Tibial nerve (tissue), 4 donors: ENCODE measurements at places on chromosomes 2 and 18.

- no peaks in the 10 kb centered on the region for H3K36me3 ChIP-seq
- H3K4me1 ChIP-seq = no peaks in the 10 kb centered on the region
- H3K27ac ChIP-seq = no peak overlapping the region
- H3K27me3 ChIP-seq = no peaks in the 10 kb centered on the region
- H3K4me3 ChIP-seq = no peak overlapping the region
- DNase-seq = no peak
These were observed 54.1 kb upstream of the AQP4 start for GRCh38 chr18:26919627-26920026.

- no peaks in the 10 kb centered on the region for H3K36me3 ChIP-seq
- H3K27ac ChIP-seq = no peak overlapping the region
- H3K27me3 ChIP-seq = no peaks in the 10 kb centered on the region
- no peak for DNase-seq
These were observed 80.4 kb downstream of the LPIN2 start for GRCh38 chr18:2932247-2933181.

GRCh38 chr18:26059357-26059756 is 31.1 kb downstream of the SS18 start:
- H3K4me1 ChIP-seq = peaks cover 14% of the 10 kb centered on the region
- no peak overlapping the region for H3K27ac ChIP-seq
- no peak for DNase-seq
- H3K27me3 ChIP-seq = no peaks in the 10 kb centered on the region

DNA sequence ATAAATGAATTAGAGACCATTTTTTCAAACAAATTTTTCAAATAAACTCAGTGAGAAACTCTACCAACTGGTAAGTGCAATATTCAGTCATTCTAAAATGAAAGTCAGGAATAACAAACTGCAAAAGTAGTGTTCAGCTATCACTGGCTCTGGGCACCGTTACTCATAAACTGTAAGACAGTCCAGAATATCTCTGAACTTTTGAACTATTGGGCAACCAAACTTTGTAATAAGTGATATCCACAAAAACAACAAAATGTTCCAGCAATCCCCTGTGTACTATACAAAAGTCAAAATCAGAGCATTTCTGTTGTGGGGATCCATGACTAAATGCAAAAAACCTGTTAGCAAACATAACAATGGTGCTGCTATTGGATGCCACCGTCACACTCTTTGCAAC is 56.3 kb downstream of the SLC25A12 start:
- H3K4me3 ChIP-seq = no peak overlapping the region
- no peak for DNase-seq
- peaks cover 58% of the 10 kb centered on the region for H3K36me3 ChIP-seq
- no peaks in the 10 kb centered on the region for H3K27me3 ChIP-seq
- no peaks in the 10 kb centered on the region for H3K4me1 ChIP-seq

- H3K36me3 ChIP-seq = peaks cover 24% of the 10 kb centered on the region
- H3K27me3 ChIP-seq = no peaks in the 10 kb centered on the region
- H3K4me1 ChIP-seq = peaks cover 7% of the 10 kb centered on the region
- no peak overlapping the region for H3K4me3 ChIP-seq
- no peak overlapping the region for H3K27ac ChIP-seq
These were observed 89.1 kb downstream of the ANTXR1 start for GRCh38 chr2:69102041-69102593.

GRCh38 chr2:18356676-18357075 is 203.8 kb downstream of the RDH14 start:
- no peak overlapping the region for H3K4me3 ChIP-seq
- DNase-seq = no peak
- H3K27me3 ChIP-seq = no peaks in the 10 kb centered on the region
- H3K27ac ChIP-seq = no peak overlapping the region
- H3K4me1 ChIP-seq = no peaks in the 10 kb centered on the region

DNA sequence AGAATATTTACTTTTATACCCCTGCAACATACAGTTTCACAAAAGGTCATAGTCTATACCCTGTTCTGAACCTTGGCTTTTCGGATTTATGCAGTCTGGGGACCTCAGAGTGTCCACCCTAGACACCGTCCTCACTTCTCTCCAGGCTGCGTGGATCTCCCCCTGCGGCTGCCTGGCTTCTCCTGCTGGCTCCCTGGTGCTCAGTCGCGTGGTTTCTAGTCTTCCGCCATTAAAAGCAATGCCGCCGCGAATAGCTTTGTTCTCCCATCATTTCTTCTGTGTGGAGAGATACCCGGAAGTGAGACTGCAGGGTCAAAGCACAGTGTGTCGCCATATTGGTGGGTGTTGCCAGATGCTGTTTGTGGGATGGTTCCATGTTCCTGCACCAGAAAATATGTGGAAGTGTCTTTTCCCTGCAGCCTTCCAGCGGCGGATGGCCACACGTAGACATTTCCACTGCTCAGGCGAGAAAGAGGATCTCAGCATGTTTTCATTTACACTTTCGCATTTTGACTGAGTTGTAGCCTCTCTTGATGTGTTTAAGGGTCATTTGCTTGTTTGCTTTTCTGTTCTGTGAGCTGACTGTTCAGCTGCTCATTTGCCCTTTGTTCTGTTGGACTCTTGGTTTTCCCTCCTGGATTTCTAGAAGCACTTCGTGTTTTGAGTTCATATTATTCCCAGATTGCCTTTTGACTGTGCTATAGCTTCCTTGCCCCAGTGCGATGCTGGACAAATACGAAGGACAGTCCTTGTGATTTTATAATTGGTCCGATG is 22.9 kb upstream of the ASB1 start:
- no peaks in the 10 kb centered on the region for H3K27me3 ChIP-seq
- H3K4me1 ChIP-seq = no peaks in the 10 kb centered on the region
- peaks cover 24% of the 10 kb centered on the region for H3K36me3 ChIP-seq
- DNase-seq = no peak

GRCh38 chr2:127437781-127438726 is 19.8 kb downstream of the PROC start:
- H3K4me1 ChIP-seq = no peaks in the 10 kb centered on the region
- no peak overlapping the region for H3K27ac ChIP-seq
- H3K36me3 ChIP-seq = no peaks in the 10 kb centered on the region

DNA sequence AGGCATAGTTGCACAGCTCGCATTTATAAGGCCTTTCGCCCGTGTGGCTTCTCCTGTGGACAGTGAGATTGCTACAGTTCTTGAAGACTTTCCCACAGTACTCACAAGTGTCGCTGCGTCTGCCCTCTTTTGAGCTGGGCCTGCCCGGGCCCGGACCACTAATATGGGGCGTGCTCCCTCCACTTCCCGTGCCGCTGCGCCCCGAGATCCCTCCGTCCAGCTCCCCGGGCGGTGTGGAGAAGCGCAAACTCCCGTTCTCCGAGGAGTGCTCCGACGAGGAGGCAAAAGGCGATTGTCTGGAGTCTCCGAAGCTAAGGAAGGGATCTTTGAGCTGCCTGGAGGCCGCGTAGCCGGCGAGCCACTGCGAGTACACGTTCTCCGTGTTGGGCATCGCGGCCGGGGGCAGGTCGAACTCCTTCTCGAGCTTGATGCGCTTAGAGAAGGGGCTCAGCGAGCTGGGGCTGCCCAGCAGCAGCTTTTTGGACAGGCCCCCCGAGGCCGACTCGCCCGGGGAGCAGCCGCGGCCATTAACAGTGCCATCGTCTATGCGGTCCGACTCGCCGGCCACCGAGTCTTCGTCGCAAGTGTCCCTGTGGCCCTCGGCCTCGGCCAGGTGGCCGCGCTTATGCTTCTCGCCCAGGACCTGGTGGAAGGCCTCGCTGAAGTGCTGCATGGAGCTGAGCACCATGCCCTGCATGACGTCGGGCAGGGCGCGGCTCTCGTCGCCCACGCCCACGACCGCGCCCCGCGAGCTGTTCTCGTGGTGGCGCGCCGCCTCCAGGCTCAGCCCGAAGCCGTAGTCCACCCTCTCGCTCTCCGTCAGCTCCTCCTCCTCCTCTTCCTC is 92.7 kb downstream of the BCL11A start:
- no peaks in the 10 kb centered on the region for H3K36me3 ChIP-seq
- H3K27ac ChIP-seq = no peak overlapping the region
- no peaks in the 10 kb centered on the region for H3K27me3 ChIP-seq
- DNase-seq = no peak
- H3K4me3 ChIP-seq = no peak overlapping the region
- no peaks in the 10 kb centered on the region for H3K4me1 ChIP-seq

- no peaks in the 10 kb centered on the region for H3K4me1 ChIP-seq
- DNase-seq = no peak
- no peaks in the 10 kb centered on the region for H3K27me3 ChIP-seq
- H3K27ac ChIP-seq = no peak overlapping the region
- no peaks in the 10 kb centered on the region for H3K36me3 ChIP-seq
- H3K4me3 ChIP-seq = no peak overlapping the region
These were observed 22.8 kb upstream of the KIDINS220 start for GRCh38 chr2:8860239-8860638.

GRCh38 chr2:161424394-161424769 is 8.3 kb downstream of the TBR1 start:
- no peak overlapping the region for H3K4me3 ChIP-seq
- H3K27ac ChIP-seq = no peak overlapping the region
- H3K27me3 ChIP-seq = peaks cover 98% of the 10 kb centered on the region
- DNase-seq = no peak
